ENCODE measurements at places on chromosomes 16 and 17.

DNA sequence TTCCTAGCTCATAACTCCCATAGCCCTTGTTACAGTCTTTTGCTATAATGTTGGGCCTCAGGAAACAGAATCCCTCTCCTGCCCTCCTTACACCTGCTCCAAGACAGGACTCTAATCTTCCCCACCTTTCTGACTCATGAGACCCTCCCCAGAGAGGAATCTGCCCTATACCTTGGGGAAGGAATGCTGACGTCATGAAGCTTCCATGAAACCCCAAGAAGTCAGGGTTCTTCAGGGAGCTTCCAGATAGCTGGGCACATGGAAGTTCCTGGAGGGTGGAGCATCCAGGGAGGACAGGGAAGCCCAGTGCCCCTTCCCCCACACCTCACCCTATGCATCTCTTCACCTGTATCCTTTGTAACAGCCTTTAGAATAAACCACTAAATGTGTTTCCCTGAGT is 285.7 kb downstream of the SOX9 start:
- DNase-seq: no peak

DNA sequence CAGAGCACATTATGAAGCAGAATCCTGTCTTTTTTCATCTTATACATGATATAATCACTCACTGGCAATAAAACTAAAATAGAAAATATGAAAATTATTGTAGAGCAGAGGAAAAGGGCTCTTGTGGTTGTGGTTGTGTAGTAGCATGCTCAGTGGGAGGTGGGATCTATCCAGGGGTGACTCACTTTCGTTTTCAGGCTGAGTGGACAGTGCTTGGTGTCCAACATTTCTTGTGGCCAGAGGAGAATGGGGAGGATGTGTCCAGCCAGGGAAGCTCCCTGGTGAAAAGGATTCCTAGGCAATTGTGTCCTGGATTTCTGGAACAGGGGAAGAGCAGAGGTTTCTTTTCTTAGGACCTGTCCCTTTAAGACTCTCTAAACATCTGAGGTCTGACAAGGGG is 31.9 kb upstream of the CPHXL start:
- peak; percentile 88 for DNase-seq

DNA sequence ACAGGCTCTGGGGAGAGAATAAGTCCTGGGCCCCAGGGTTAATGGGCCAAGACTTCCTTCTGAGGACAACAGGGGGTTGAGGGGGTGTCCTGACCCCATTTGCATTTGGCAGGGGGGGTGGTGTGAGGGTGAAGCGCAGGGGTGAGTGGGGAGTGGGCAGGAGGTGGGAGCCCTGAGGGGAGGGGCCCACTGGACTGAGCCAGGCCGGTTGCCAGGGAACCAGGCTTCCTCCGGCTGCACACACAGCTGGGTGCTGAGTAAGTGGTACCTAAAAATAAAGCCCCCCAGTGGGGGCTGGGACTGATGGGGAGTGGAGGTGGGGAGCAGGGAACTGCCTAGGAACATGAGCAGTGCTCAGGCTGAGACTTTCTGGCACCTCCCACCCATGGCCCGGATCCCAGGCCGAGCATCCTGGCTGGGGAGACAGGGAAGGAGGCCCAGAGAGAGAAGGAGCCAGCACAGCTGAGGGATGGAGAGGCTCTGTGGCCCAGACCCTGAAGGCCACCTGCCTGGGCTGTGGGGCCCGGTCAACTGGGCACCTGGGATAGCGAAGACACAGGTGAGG is 7.5 kb upstream of the RASD1 start:
- DNase-seq: no peak

- DNase-seq: no peak
These were observed 66.3 kb upstream of the MRTFB start for GRCh38 chr16:14004729-14005315.

DNA sequence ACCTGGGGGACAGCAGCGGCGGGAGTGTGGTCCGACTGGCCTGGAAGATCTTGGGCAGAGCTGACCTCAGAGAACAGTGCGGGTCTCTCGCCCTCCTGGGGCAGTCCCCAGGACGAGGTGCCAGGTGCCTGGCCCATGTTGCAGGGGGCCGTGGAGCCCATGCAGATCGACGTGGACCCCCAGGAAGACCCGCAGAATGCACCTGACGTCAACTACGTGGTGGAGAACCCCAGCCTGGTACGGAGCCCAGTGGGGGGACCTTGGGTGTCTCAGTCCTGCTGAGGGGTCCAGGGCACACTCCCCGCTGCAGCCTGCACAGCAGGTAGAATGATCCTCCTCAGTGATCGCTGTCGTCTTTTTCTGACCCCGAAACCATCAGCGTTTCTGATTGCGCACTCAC is 1.4 kb downstream of the GPS1 start:
- DNase-seq: no peak

DNA sequence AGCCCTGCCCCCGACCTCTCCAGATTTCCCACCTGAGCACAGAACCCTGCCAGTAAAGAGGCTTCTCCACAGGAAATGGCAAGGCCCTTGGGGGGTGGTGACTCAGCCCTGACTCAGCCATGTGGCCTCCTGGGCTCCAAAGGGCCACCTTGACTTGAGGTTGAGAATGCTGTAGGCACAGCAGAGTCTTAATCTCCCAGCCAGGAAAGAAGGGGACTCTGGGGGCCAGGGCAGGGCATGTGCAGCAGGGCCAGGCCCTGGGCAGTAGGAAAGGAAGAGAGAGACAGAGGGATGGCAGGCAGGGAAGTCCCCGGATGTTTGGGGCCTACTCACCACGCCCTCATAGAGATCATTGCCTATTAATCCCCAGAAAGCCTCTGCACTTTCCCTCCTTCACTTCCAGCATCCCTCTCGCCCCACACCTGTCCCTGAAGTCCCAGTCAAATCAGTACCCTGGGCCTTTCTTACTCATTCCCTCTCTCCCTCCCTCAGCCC is 4.8 kb upstream of the ITGA3 start:
- no peak for DNase-seq

GRCh38 chr17:4711661-4712181 is 1.3 kb downstream of the ARRB2 start:
- DNase-seq: no peak

DNA sequence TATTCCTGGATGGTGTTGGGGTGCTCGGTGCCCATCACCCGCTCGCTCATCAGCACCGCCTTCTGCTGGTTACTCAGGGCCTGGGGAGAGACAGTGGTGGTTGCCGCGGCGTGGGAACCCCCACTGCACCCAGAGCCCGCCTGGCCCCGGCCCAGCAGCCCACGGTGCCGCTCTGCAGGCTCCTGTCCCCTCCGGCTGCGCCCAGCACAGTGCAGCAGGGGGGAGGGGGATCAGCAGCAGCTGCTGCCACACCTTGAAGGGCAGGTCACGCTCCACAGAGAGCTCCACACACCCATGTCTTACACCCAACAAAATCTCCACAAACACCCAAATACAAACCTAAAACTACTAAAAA is 18.8 kb downstream of the CLUH start:
- DNase-seq: no peak

DNA sequence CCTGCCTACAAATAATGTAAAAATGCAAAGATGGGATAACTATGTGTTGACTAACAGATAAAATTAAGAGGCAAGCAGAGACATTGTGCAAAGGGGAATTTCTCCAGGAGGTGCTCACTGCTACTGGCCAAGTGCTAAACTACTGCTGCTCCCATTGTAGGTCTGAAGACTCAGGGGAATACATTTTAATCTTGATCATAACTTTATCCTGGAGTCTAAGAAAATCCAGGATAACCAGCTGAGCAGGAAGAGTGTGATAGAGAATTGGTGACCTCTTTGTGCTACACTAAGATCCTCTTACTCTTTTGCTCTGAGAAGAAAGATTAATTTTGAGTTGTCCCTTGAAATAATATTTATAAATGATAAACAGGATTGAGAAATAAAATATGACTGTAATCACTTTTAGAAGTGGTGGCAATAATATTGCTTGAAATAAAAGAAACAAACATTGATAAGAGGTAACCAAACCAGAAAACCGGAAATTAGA is 5.9 kb downstream of the RNF43 start:
- DNase-seq: no peak

GRCh38 chr17:32461498-32461852 is 17.2 kb downstream of the PSMD11 start:
- DNase-seq: no peak

DNA sequence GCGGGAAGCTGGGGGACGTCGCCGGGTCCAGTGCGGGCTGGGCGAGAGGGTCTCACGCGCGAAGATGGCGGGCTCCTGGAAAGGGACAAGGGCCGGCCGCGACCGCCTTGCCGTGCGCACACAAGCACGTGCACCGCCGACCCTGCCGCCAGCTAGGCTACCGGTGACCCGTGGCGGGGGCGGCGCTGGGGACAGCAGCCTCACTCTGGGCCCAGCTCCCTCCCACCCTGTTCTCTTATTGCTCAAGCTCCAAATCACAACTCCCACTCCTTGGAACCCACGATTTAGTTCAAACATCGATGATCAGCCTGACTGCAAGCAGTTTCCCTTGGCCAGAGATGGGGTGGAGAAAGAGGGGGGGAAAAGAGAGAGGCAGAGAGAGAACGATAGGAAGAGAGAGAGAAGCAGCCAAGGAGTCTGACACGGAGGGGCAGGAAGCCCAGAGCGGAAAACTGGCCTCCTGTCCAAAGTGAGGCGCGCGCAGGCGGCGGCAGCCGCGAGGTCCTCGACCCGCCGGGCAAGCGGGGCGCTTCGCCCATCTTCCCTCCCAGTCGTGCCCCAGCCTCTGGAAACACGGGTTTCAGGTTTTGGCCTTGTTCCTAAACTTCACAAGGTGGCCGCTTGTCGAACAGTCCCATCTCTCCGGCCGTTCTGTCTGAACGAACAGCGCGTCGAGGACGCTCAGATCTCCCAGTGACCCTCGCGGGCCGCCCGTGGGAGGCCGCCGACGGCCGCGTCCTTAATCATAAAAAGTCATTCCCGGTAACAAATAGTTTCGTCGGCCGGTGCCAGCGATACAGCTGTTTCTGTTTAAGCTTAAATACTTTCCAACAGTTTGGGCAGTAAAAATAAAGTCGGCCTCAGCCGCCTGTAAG is 1.7 kb upstream of the CBX8 start:
- no peak for DNase-seq

GRCh38 chr17:76797241-76797840 is 59.4 kb downstream of the MFSD11 start:
- DNase-seq: no peak

DNA sequence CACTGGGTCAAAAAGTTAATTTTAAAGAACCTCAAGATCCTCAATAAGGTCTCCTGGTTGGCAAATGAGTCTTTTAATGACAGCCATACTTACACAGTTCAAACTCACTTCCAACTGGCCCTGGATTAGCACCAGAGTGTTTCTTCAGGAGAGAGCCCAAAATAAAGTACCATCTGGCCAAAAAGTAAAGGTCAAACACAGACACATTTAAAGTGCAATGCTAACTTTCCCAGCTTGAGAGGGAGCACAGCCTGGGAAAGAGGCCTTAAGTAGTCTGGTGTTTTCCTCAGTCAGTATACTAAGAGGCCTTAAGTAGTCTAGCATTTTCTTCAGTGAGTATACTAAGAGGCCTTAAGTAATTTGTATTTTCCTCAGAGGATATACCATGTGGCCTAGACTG is 46.6 kb upstream of the ERN1 start:
- no peak for DNase-seq

DNA sequence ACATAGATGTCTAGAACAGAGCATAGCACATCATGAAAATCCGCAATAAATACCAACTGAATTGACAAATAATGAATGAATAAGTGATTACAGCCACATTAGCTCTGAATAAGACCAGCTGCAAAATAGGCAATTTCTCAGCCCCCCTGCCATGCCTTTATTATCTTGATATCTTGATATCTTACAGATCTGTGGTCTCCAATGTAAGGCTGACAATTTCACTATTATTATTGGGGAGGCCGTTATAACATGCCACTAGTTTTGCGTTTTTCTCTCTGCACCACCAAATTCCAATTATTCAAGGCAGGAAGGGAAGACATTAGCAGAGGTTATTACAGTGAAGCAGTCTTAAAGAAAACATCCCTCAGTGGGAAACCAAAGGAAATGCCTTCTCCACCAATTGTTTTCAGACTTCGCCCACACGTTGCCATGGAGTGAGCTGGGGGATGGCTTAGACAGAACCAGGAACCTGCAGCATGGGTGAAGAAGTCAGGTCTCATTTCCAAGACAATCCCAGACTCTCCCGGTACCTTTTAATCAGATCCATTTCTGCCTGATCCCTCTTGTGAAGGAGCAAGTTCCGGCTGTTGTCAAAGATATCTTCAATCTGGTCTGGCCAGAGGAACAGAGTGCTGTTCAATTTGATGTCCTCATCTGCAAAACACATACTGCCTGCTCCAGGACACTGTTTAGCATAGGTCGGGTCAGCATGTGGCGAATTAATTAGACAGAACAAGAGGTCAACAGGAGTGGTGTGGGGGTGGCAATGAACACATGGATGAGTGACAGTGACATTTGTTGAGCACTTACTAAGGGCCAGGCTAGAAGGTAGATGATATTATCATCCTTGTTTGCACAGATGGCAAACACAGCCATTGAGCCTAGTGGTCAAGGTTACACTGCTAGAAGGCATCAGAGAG is 46.4 kb downstream of the DNAH3 start:
- peak; percentile 66 for DNase-seq

GRCh38 chr16:79083508-79084299 is 516.8 kb downstream of the MAF start:
- DNase-seq: no peak

DNA sequence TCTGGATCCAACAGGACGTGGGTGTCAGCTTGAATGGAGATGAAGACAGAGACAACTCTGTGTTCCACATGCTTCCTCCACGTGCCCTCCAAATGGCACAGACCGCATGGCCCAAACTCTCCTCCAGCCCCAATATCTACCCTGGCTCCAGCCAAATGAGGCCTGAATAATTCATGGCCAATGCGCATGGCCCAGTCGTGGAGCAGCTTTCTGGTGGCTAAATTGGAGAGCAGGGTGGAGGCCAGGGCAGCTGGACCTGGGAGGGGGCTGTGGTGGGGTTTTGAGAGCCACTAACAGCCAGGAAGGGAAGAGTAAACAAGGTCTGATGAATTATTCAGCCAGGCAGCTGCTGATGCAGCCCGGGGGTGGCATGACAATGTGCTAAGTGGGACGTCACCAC is 96.7 kb upstream of the TMEM132E start:
- DNase-seq: no peak

GRCh38 chr16:49127103-49127502 is 154.5 kb downstream of the CBLN1 start:
- no peak for DNase-seq

- no peak for DNase-seq
These were observed 568.3 kb upstream of the SALL1 start for GRCh38 chr16:51719376-51719775.
